ENCODE measurements at places on chromosomes 1 and 21.

GRCh38 chr1:238457610-238458009 lies 566.9 kb upstream of the ZP4 start:
- no peak for DNase-seq

DNA sequence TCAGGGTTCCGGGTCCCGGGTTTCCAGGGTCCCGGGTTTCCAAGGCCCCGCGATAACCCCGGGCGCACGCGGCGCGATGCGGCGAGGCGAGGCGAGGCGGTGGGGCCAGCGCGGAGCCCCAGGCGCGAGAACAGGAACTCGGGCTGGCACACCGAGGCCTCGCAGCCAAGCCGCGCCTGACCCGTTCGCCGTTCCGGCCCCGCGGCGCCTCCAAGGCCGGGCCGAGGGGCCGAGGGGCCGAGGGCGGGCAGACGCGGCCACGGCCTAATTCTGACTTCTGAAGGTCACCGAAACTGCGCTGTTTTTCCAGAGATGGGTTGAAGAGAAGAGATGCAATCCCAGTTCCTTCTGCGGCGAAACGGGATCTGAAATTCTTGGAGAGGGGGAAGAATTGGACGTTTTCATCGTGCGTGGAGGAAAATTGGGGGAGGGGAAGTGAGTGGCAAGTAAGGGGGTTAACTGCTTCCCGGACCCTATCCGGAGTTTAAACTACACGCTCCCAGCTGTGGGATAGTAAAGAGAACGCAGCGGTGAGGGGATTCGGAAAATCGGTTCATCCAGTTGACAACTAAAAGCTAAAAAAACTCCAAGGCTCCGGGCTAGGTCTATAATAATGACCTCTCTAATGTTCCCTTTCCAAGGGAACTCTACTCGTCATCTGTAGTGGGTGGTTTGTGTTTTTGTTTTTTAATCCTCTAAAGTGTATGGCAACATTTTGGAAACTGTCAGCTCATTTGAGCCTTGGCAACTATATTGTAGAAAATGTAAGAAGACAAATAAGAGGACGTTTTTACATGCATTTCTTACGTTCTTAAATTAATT lies 8.2 kb downstream of the TBX15 start:
- DNase-seq = no peak

DNA sequence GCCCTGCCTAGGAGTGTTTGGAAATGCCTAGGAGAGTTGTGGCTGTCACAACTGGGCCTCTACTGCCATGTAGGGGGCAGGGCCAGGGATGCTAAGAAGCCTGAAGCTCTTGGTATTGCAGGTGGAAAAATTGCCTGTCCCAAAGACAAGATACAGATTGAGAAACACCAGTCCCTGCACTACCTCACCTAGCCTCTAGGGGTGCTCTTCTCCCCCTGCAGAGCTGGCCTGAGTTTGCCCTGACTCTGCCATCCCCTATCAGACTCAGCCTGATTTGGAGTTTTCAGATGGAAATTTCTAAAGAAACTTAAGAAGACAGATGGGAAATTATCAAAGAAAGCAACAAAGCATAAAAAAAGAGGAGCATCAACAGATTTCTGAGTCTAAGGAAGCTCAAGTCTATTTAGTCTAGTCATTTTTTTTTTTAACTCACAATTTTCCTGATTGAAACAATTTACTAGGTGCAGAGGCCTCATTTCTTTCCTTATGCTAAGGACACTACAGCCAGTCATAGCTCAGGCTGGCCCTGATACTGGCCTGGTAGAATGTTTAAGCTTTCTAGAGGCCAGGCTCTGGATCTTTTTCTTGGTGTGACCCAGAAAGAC lies 61.4 kb upstream of the LRRN2 start:
- DNase-seq = peak; percentile 11

- no peak for DNase-seq
Observed at GRCh38 chr1:110476028-110476765, 25.2 kb downstream of the PROK1 start.

GRCh38 chr1:241317676-241318075 lies 39.3 kb downstream of the RGS7 start:
- DNase-seq = no peak
